ENCODE measurements at places on chromosomes 7 and 10.

DNA sequence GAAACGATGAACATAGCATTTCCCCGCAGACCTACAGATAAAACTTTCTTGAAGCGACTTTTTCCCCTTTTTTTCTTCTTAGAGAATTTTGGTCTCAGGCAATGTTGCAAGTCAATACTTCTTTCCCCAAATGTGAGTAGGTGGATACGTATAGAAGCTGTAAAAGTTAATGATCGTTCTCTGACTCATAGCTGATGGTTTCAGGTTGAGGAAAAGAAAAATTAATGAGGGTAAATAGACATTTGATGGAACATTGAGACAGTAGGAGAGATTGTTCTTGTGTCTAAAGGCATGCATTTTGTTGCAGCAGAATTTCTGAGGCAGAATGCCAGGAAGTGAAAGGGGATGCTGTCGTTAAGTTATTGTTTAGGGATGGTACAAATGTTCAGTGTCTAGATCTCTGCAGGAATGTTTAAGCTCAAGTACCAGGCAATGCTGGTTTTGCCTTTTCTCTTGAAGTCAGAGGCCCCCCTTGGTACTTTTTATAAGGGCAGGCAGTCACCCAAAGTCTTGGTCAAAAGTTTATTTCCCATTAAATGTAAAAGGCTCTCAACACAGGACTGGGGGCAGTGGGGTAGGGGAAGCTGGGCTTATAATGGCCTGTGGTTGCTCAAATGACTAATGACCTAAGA lies 9.3 kb downstream of the TCF7L2 start:
- no peak for DNase-seq

- no peak for DNase-seq
These were observed 21.5 kb downstream of the C10orf53 start for GRCh38 chr10:49700997-49701396.

DNA sequence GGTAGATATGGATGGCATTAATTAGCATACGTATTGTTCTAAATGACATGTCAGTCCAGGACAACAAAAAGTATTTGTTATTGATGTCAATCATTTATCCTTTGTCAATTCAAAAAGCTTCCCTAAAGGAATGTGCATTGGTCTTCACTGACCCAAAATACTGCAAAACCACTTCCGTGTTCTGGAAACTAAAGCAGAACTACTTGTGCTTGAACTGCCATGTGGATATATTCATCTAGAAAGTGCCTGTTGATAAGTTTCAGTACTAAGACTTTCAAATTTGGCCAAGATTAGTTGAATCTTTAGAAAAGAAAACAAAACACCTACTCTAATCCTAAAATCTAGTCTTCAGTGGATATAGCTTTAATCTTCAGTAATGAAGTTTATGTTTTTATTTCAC lies 242.1 kb upstream of the PPP1R3A start:
- DNase-seq, result no peak

- no peak for DNase-seq
These were observed 115.5 kb downstream of the INPP5A start for GRCh38 chr10:132652936-132653590.

GRCh38 chr7:157017149-157017548 lies 6.7 kb upstream of the MNX1 start:
- no peak for DNase-seq

DNA sequence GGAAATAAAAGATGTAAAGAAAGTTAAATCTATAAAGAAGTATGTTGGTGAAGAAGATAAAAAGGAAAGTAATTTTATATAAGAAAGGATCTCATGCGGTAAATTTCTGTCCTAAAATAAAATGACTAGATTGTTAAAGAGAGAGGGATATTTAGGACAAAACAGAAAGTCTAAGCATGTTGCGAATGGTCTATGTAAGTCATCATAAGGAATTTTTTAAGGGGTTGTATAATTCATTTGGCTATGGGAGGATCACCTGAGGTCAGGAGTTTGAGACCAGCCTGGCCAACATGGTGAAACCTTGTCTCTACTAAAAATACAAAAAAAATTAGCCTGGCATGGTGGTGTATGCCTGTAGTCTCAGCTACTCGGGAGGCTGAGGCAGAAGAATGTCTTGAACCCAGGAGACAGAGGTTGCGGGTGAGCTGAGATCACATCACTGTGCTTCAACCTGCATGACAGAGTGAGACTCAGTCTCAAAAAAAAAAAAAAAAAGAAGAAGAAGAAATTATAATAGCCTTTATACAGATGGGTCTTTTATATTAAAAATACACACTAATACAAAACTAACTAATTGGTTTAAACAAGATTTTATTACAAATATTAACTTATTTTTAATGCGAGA lies 294.3 kb downstream of the MAGI2 start:
- DNase-seq, result no peak
